GM12878 (cell line): ENCODE measurements at places on chromosomes 7 and 10. TPM values are rescaled to one million over a fixed set of nuclear protein-coding genes. Genes with fewer than 3 reads are reported as not detected.
A peak's percentile ranks its signal among the peaks of the same experiment; 100 is the strongest.

- H3K27me3 ChIP-seq, result no peaks in the 10 kb centered on the region
- H3K4me1 ChIP-seq, result peaks cover 3% of the 10 kb centered on the region
- no peak for DNase-seq
- H3K4me3 ChIP-seq, result no peak overlapping the region
- peaks cover 59% of the 10 kb centered on the region for H3K36me3 ChIP-seq
- no peak overlapping the region for H3K27ac ChIP-seq
Observed at GRCh38 chr7:98990356-98990755, 112.0 kb downstream of the TRRAP start.

Gene WDR86
- total RNA-seq, result not detected in 2 replicates

- H3K27me3 ChIP-seq, result no peaks in the 10 kb centered on the region
- no peak overlapping the region for H3K4me3 ChIP-seq
- H3K36me3 ChIP-seq, result peaks cover 8% of the 10 kb centered on the region
Observed at GRCh38 chr10:124632566-124632965, 111.6 kb downstream of the FAM53B start.

DNA sequence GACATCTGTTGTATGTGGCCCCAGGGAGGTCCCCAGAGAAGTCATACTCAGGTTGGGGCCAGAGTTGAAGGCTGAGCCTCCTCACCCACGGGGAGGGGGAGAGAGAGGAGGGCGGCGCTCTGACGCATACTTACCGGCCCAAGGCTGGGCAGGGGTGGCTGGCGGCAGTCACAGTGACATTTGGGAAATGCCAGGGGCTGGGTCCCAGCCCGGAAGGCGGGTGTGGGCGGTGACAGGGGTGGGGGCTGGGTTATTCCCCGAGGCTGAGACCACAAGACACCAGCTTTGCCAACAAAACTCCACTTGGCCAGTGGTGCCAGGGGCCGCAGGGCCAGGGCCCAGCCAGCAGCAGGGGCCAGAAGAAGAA lies 41.1 kb downstream of the RASGEF1A start:
- no peak for DNase-seq
- no peak overlapping the region for H3K27ac ChIP-seq
- peaks cover 16% of the 10 kb centered on the region for H3K27me3 ChIP-seq
- no peaks in the 10 kb centered on the region for H3K36me3 ChIP-seq
- no peak overlapping the region for H3K4me3 ChIP-seq
- H3K4me1 ChIP-seq, result peaks cover 7% of the 10 kb centered on the region

Gene UPK3BL2
- 11.8 and 16.2 TPM in 2 replicates for total RNA-seq

Gene NKX1-2
- not detected in 2 replicates for total RNA-seq

DNA sequence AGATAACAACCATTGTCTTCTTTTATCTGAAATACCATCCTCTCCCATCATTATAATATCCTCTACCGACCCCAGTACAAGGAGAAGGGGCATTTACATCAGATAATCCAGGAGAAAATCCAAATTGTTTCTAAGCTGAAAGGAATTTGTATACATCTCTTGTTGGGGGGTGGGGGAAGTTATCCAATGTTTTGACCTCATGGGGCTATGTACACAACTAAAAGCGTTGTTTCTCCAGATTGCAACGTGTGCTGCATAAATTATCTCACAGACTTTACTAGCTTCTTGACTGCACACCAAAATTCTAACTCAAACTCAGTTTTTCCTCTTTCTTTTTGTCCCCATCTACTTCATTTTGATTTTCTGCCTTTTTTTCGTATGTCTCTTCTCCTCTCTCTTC lies 156.7 kb downstream of the TWIST1 start:
- H3K27ac ChIP-seq, result no peak overlapping the region
- no peaks in the 10 kb centered on the region for H3K4me1 ChIP-seq
- H3K4me3 ChIP-seq, result no peak overlapping the region
- H3K36me3 ChIP-seq, result no peaks in the 10 kb centered on the region
- DNase-seq, result no peak

- no peak overlapping the region for H3K27ac ChIP-seq
- H3K4me3 ChIP-seq, result no peak overlapping the region
- H3K27me3 ChIP-seq, result no peaks in the 10 kb centered on the region
- no peaks in the 10 kb centered on the region for H3K4me1 ChIP-seq
- no peak for DNase-seq
Observed at GRCh38 chr7:108836256-108836655, 266.6 kb downstream of the DNAJB9 start.

Gene CYP2C19
- total RNA-seq, result 0.11 TPM in 1 of 2 replicates, not detected in the other

DNA sequence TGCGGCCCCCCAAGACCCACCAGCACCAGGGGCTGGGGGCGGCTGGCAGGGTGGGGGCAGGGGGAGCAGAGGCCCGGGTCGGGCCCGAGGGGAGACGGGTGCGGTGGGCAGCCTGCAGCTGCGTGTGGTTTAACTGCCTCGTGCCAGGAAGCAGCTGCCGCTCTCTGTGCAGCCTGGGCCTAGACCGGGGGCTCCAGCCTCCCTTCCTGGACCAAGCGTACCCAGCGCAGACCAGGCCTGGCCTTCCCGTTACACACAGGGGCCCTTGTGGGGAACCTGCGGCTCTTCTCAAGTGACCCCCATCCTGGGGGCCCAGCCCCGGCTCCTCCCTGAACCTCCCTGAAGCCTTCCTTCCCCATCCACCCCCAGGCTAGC lies 6.6 kb upstream of the INTS1 start:
- H3K27ac ChIP-seq, result no peak overlapping the region
- H3K36me3 ChIP-seq, result no peaks in the 10 kb centered on the region
- H3K4me3 ChIP-seq, result no peak overlapping the region
- peaks cover 19% of the 10 kb centered on the region for H3K4me1 ChIP-seq

Gene BTBD16
- not detected in 2 replicates for total RNA-seq

DNA sequence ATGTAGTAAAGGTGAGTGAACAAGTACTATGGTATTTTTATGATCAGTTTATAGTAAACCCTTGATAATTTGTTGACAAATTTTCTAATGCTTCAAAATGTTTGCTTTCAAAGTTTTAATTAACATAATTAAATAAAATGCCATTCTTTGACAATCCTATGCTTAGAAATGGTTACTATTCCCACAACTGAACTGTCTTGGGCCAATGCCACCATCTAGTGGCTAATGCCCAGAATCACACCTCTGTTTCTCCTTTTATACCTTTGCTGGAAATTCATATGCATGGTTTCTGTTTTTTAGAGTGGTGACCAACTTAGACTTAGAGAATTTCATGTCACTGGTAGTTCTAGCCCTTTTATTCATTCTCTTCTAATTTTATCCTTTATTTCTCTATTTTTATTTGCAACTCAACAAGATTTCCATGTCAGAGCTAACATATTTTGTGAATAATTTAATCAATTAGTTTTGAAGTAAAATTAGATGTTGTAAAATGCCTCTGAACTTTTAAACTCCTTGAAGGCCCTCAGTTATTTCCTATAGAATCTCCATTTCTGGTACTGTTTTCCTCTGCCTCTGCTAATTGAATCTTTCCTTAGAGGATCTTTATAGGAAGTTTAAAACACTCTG lies 31.1 kb downstream of the PCGF5 start:
- H3K36me3 ChIP-seq, result peaks cover 18% of the 10 kb centered on the region
- H3K4me1 ChIP-seq, result no peaks in the 10 kb centered on the region
- no peak overlapping the region for H3K4me3 ChIP-seq
- H3K27me3 ChIP-seq, result no peaks in the 10 kb centered on the region

Gene ECD
- total RNA-seq, result 32.1 and 34.6 TPM in 2 replicates

Gene LIPF
- total RNA-seq, result not detected in 2 replicates

GRCh38 chr7:110373416-110373815 lies 717.5 kb upstream of the LRRN3 start:
- no peaks in the 10 kb centered on the region for H3K27me3 ChIP-seq
- no peak for DNase-seq
- H3K4me3 ChIP-seq, result no peak overlapping the region
- no peak overlapping the region for H3K27ac ChIP-seq

- no peak overlapping the region for H3K4me3 ChIP-seq
- H3K36me3 ChIP-seq, result no peaks in the 10 kb centered on the region
- H3K27me3 ChIP-seq, result no peaks in the 10 kb centered on the region
- H3K27ac ChIP-seq, result no peak overlapping the region
- DNase-seq, result no peak
- H3K4me1 ChIP-seq, result no peaks in the 10 kb centered on the region
Observed at GRCh38 chr7:35755711-35756110, 45.1 kb upstream of the SEPTIN7 start.

GRCh38 chr10:115049960-115050359 lies 43.2 kb upstream of the ATRNL1 start:
- H3K27ac ChIP-seq, result no peak overlapping the region
- no peak for DNase-seq
- H3K4me3 ChIP-seq, result no peak overlapping the region
- no peaks in the 10 kb centered on the region; the same call in 1 of the 2 replicates for H3K27me3 ChIP-seq
- no peaks in the 10 kb centered on the region for H3K4me1 ChIP-seq

DNA sequence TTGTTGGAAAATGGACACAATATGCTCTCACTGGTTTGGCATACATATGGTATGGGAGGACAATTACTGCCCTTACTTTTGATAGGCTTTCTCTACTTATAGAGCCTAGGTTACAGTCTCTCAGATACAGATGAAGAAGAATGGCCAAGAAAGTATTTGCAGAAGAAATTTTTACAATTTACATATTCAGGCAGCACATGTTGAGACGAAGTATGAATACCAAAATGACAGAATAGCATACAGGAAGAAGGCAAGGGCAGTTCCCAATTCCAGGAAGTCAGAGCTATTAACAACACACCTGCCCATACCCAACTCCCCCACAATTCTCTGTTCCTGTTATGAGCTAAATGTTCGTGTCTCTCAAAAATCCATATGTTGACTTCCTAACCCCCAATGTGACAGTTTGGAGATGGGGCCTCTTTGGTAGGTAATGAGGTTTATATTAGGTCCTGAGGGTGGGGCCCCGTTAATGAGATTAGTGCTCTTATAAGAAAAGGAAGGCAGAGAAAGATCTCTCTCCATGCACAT lies 67.8 kb downstream of the DOCK4 start:
- no peak overlapping the region for H3K4me3 ChIP-seq
- DNase-seq, result no peak
- no peak overlapping the region for H3K27ac ChIP-seq
- H3K27me3 ChIP-seq, result no peaks in the 10 kb centered on the region

GRCh38 chr7:29806208-29806994 lies at the start of gene WIPF3:
Gene WIPF3, plus strand, starts transcription at chr7:29806508. Its CDS starts 28,217 bp downstream, at chr7:29834725.
- H3K4me1 ChIP-seq, result no peaks in the 10 kb centered on the region
- H3K4me3 ChIP-seq, result no peak within 1 kb of the TSS
- no peak within 1 kb of the TSS for H3K27ac ChIP-seq
- no peak for DNase-seq
- H3K36me3 ChIP-seq, result no peaks in the 10 kb centered on the region

Gene ASAH2
- total RNA-seq, result 1.4 TPM in 2 replicates

DNA sequence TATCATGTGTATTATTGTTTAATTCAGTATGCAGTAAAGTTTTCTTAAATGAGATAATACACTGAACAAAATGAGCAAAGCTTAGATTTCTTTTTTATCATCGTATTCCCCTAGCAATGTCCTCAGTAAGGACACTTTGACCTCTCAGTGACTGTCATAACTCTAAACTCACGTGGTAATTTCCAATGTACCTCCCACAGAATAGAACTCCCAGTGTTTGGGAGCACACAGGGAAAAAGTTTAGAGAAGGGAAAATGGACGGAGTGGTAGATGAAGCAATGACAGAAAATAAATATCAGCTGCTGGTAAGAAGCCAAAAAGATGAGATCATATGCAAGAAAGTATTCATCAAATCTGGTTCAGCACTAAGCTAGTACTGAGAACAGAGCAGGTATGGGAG lies 758.6 kb upstream of the KCND2 start:
- H3K36me3 ChIP-seq, result no peaks in the 10 kb centered on the region
- H3K27me3 ChIP-seq, result no peaks in the 10 kb centered on the region
- H3K27ac ChIP-seq, result no peak overlapping the region
- no peaks in the 10 kb centered on the region for H3K4me1 ChIP-seq
- no peak overlapping the region for H3K4me3 ChIP-seq

Gene PCGF5
- total RNA-seq, result 40.2 and 43.0 TPM in 2 replicates

- no peak overlapping the region for H3K4me3 ChIP-seq
- no peaks in the 10 kb centered on the region for H3K36me3 ChIP-seq
- H3K4me1 ChIP-seq, result no peaks in the 10 kb centered on the region
- no peak for DNase-seq
- H3K27me3 ChIP-seq, result no peaks in the 10 kb centered on the region
- no peak overlapping the region for H3K27ac ChIP-seq
Observed at GRCh38 chr7:64509583-64509982, 53.3 kb downstream of the ZNF680 start.

GRCh38 chr7:139855498-139856270 lies 26.6 kb downstream of the TBXAS1 start:
- no peaks in the 10 kb centered on the region for H3K27me3 ChIP-seq
- peak; percentile 51 for DNase-seq

GRCh38 chr10:5406918-5407317 lies 2.3 kb upstream of the TUBAL3 start:
- H3K36me3 ChIP-seq, result no peaks in the 10 kb centered on the region
- H3K27ac ChIP-seq, result no peak overlapping the region
- no peaks in the 10 kb centered on the region for H3K27me3 ChIP-seq

DNA sequence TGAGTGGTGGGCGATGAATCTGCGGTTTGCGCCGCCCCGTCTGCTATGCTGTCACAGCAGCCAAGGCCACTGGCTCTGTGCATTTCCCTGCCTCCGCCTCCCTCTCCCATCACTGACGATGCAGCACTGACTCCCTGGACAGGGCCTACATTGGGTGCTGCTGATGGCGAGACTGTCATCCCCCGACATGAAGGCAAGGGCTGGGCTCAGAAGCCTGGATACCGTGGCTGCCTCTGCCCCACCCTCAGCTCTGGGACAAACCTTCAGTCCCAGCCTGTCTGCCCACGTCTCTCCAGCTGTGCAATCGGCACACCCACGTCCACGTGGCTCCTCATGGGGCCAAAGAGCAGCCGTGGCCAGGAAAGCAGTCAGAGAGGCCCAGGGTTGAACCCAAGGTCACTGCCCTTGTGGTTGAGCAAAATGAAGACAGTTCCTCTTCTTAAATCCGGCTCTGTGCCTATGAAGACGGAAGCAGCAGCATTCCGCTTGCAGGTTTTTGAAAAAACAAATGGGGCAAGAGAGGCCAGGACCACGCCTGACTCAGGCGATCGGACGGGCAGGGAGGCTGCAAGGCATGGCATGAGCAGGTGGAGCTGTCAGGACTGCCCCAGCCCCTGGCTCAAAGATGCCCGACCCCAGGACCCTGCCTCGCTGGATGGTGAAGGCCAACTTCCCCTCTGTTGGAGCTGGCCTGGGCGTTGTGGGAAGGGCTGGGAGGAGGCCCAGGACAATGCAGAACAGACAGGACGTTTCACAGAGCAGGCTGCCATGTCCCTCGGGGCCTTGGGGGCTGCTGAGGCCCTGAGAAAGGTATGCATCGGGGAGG lies 517.5 kb downstream of the DNAJB6 start:
- H3K4me3 ChIP-seq, result no peak overlapping the region
- DNase-seq, result no peak
- H3K4me1 ChIP-seq, result no peaks in the 10 kb centered on the region
- H3K36me3 ChIP-seq, result no peaks in the 10 kb centered on the region
- H3K27ac ChIP-seq, result no peak overlapping the region

GRCh38 chr7:35430547-35431153 lies 176.8 kb upstream of the TBX20 start:
- no peak for DNase-seq
- H3K36me3 ChIP-seq, result no peaks in the 10 kb centered on the region
- H3K4me3 ChIP-seq, result no peak overlapping the region
- no peaks in the 10 kb centered on the region for H3K27me3 ChIP-seq
- H3K27ac ChIP-seq, result no peak overlapping the region

- H3K4me3 ChIP-seq, result no peak overlapping the region
- H3K36me3 ChIP-seq, result no peaks in the 10 kb centered on the region
- H3K4me1 ChIP-seq, result no peaks in the 10 kb centered on the region
- no peak for DNase-seq
- no peaks in the 10 kb centered on the region for H3K27me3 ChIP-seq
Observed at GRCh38 chr10:122702275-122702674, 2.6 kb upstream of the C10orf120 start.
